Hematopoietic multipotent progenitor cell (in vitro differentiated cells): ENCODE measurements at places on chromosomes 7 and 10.

DNA sequence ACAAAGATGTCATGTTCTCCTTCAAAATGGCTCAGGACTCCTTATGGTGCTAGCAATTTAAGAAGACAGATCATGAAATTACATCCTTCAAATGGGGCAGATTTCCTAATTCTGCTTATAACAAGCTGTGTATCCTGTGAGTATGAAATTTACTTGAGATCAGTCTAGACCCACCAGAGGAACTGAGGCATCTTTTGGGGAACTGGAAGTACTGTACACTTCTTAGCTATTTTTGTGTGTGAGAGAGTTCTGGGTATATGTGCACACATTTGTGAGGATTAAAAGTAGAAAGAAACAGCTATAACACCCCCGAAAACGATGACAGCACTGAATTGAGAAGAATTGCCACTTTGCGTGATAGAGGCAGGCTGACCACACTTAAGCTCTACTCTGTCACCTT lies 187.0 kb upstream of the CCDC6 start:
- DNase-seq = no peak

- DNase-seq = no peak
These were observed 68.1 kb downstream of the RNF216 start for GRCh38 chr7:5713124-5713912.

- DNase-seq = no peak
These were observed 91.9 kb downstream of the WNT2 start for GRCh38 chr7:117231047-117231359.

DNA sequence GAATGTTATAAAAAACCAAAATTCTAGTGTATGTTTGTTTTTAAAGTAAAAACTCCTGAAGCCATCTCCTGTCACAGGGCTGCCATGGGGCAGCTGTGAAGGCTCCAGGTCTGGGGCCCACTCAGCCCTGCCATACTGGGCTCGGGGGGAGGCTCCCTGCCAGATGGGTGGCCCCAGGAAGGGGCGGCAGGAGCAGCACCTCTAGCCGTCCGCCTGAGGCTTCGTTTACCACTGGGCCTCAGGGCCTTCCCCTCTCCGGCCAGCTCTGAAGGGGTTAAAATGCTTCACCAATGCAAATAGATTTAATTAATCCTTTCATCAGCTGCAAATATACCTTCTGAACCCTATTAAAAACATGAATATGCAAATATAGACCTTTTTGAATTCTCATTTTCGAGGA lies 139.0 kb downstream of the ELFN1 start:
- no peak for DNase-seq

GRCh38 chr10:46064269-46064817 lies 18.3 kb upstream of the MSMB start:
- no peak for DNase-seq

- no peak for DNase-seq
These were observed 282.5 kb upstream of the NRP1 start for GRCh38 chr10:33616956-33617355.

DNA sequence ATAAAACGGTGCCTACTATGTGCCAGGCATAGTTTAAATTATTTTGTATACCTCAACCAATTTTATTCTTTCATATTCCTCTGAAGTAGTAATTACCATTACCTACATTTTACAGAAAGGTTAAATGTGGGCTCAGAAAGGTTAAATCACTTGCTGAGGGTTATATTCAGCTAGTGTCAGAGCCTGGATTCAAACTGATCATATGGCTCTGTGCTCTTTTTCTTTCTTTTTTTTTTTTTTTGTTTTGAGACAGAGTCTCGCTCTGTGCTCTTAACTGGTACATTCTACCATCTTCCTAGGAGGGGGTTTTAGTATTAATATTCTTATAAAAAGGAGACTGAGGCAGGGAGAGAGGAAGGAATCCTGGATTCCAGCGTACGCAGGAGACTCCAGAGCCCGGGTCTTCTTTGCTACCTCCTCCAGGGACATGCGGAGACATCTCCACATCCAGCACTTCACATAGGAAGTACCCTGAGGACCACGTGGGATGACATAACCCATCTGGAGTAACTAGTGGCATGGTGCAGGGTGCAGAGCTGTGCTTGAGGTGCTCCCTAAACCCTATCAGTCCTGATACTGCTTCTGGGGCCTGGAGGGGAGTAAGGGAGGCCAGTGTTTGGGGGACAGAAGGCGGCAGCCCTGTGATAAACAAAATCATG lies 29.6 kb upstream of the ATXN7L1 start:
- DNase-seq = no peak

GRCh38 chr10:97320480-97321031 lies 1.5 kb downstream of the FRAT1 start:
- no peak for DNase-seq

DNA sequence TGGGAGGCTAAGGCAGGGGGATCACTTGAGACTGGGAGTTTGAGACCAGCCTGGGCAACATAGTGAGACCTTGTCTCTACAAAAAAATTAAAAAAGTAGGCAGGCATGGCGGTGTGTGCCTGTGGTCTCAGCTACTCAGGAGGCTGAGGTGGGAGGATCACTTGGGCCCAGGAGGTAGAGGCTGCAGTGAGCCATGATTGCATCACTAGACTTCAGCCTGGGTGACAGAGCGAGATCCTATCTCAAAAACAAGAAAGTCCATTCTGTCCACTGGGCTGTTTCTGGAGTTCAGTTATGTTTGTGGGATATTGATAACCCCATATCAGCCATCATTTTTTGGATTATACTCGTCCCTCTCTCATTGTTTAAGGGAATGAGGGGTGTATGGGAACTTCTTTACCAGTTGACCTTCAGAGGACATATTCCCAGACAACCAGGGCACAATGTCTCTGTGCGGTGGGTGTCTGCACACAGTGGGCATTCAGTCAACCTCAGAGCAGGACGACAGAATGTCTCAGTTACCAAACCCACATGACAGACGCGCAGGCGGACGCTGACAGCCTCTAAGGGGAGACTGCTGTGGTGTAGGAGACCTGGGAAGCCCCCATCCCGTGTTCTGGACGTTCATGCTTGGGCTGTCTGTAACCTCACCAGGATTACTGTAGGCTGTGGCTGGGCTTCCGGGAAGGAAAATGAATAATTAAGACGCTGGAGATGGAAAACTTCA lies 69.4 kb downstream of the CARD11 start:
- DNase-seq = no peak

DNA sequence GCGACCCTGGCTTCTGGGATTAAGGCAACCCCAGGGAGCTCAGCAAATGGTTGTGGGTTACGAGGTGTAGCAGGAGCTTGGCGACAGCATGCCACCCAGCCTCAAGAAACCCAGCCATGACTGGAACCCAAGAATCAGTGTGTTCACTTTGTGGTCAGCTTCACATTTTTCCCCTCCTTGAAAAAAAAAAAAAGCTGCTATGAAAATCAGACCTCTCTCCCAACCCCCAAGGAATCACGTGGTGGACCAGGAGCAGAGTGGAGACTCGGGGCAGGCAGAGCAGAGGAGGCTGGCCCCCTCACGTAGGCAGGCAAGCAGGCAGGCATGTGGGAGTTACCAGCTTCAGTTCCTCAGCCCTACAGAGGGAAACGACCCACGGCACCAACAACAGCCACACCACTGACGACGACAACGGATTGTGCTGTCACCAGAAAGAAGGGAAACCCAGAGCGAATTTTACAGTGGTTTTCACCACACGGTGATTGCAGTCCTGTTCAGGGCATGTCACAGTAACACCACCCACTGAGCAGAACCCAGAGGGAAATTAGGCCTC lies 203.4 kb downstream of the SLC25A13 start:
- DNase-seq = no peak

GRCh38 chr10:81838950-81839349 lies 36.0 kb upstream of the NRG3 start:
- DNase-seq = no peak

- DNase-seq = no peak
These were observed 41.5 kb upstream of the GPR141 start for GRCh38 chr7:37642028-37642540.

DNA sequence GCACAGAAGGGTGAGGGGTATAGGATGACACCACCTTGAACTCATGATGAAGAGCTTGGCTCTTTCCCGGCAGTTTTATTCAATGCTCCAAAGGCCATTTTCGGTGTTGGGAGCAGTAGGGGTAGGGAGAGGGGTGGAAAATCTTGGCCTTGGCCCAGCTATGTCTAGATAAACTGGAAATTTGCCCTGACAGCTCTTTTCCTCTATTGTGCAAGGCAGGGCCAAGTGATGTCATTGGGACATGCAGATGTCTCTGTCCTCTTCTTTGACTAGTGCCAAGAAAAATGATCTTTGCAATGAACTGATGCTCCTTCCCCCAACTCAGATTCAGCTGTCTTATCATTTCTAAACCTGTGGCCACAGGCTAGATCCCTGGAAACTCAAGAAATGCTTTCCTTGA lies 27.7 kb upstream of the PRKCQ start:
- DNase-seq = no peak

- no peak for DNase-seq
These were observed 280.1 kb downstream of the SKAP2 start for GRCh38 chr7:26584326-26584725.

DNA sequence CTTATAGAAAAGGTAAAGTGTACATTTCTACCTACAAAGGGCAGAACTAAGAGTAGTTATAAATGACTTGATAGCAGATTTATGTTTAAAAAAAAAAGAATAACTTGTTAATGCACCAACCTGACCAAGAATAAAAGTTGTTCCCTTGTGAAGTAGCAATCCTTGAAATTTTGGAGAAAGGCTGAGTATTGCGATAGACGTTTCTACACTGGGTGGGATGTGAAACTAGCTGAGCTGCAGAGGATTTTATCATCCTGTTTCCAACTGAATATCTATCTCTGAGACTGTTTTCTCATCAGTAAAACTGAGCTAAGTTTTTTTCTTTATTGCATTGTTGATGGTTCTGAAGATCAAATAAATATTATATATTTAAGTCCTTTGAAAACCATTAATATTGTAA lies 14.6 kb downstream of the MDFIC start:
- no peak for DNase-seq

GRCh38 chr10:132938472-132939339 lies 3.7 kb downstream of the CFAP46 start:
- peak; percentile 52 for DNase-seq

DNA sequence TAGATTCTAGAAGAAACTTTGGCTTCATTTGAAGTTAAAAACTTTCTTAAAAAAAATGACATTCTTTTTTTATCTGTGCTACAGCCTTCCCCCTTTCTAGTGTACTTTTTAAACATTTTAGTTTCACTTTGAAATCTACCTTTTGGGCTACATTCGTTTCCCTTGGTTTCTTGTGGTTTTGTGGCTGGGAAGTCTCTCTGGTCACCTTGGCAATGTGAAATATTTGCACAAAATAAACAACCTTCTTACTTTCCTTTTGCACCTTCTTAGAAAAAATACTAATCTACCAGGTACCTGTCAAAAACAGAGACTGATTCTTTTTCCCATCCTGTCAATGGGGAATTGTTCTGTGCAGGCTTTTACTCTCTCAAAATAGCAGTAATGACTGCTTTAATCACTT lies 350.2 kb downstream of the GATA3 start:
- DNase-seq = peak; percentile 78

- DNase-seq = no peak
These were observed 73.5 kb upstream of the CDK6 start for GRCh38 chr7:92909686-92910475.

GRCh38 chr7:15798081-15798480 lies 111.6 kb upstream of the MEOX2 start:
- DNase-seq = no peak

DNA sequence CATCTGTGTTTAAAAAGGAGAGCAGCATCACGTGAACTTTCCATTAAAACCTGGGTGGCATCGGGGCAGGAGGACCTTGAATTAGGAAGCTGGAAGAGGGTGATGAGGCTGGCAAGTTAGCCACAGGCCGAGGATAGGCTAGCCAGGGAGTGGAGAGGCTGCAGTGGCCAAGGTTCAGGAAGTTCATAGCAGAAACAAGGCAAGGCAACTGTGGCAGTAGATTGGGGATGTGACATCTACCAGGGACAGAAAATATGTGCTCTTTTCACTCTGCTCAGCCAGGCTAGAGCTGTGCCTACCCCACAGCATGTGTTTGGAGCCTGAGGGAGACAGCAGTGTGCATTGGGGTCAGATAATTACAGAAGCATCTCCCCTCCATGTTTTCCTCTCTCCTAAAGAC lies 2.2 kb upstream of the INPP5F start:
- DNase-seq = no peak

DNA sequence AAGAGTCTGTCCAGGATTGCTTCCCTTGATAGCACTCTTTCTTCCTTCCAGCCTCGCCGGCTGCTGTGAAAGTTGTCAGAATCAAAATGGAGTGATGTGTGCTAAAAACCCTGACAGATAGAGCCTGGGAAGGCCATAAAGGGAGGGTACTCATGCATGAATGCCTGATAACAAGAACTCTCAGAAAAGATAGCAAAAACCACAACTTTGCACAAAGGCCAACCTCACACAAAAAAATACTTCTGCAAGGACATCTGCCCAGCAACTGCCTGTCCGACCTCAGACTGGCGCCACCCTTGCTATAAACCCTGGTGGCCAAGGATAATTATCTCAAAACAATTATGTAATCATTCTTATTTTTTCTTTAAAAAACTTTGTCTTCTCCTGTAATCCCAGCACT lies 133.2 kb upstream of the SVIL start:
- DNase-seq = no peak

DNA sequence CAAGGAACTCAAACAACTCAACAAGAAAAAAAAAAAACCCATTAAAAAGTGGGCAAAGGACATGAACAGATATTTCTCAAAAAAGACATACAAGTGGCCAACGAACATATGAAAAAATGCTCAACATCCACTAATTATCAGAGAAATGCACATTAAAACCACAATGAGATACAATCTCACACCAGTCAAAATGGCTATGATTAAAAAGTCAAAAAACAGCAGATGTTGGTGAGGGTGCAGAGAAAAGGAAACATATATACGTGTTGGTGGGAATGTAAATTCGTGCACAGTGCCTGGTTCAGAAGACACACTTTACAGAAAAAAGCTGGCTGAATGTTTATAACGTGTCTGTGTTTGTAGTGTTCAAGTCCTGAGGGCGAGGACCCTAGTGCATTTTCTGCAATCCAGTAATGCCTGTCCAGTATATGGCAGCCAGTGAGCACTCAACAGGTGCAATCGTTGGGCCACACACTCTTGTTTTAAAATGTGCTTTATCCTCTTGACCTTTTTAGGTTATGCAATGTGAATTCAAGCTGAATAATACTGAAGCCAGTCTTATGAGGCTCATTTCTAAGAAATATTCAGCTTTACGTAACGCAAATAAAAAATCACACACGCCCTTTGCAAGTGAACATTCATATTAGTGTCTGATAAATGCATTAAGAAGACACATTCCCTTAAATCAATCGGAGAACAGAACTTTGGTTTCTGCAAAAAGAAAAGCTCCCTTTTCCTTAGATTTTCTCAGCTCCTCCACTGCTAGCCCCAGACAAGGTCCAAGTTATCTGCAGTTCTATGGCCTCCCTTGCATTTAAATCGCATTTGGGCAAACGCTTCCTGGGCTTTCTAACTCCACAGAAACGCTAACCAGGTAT lies 813 bp upstream of the MTURN start:
- no peak for DNase-seq

- no peak for DNase-seq
These were observed 130.9 kb downstream of the TES start for GRCh38 chr7:116340943-116341907.

GRCh38 chr7:30366606-30367005 lies 82.2 kb downstream of the ZNRF2 start:
- DNase-seq = no peak

GRCh38 chr10:132471125-132471451 lies 66.5 kb upstream of the INPP5A start:
- DNase-seq = no peak
